ENCODE measurements at places on chromosomes 11 and 22.

DNA sequence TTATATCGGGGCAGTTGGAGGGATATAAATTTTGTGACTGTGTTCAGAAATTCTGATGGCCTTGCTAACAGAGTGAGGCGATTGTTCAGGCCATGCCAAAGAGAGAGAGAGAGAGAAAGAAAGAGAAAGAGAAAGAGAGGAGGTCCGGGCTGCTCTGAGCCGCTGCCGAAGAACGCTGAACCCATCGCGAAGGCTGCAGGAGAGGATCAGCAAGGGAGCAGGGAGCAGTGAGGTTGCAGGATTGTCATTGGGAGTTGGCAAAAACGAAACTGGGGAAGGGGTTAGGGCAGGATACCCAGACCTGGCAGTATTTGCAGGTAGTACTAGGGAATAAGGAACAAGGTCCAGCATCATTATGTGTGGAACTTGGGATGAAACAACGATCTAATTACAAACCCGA lies 537.1 kb downstream of the INSC start:
- DNase-seq: no peak

DNA sequence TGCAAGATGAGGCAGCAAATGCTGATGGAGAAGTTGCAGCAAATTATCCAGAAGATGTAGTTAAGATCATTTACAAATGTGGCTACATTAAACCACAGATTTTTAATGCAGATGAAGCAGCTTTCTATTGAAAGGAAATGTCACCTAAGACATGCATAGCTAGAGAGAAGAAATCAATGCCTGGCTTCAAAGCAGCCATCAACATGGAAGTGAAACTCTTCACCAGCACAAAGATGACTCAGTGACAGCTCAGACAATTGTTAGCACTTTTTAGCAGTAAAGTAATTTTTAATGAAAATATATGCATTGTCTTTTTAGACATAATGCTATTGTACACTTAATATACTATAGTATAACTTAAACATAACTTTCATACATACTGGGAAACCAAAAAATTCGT lies 71.4 kb downstream of the FANCF start:
- DNase-seq: no peak

- no peak for DNase-seq
These were observed 9.4 kb upstream of the TECTA start for GRCh38 chr11:121091492-121092152.

DNA sequence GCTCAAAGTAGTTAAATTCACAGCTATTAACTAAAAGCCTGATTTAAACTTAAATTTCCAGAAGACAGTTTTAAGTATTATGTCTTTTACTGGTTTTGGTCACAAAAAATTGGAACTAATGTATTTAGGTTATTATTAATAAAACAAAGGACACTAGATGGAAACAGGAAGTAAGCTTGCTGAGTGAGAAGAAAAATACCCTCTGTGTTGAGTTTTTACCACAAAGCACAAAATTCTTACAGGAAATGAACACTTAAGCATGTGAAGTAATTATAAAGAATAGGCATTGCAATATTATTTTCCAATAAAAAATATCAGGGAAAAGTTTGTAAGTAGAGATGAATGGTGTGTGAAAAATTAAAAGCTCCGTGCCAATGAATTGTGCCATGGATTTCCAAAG lies 46.3 kb downstream of the PIK3C2A start:
- peak; percentile 67 for DNase-seq

GRCh38 chr11:55263081-55263480 lies 1.1 kb downstream of the TRIM48 start:
- DNase-seq: no peak

DNA sequence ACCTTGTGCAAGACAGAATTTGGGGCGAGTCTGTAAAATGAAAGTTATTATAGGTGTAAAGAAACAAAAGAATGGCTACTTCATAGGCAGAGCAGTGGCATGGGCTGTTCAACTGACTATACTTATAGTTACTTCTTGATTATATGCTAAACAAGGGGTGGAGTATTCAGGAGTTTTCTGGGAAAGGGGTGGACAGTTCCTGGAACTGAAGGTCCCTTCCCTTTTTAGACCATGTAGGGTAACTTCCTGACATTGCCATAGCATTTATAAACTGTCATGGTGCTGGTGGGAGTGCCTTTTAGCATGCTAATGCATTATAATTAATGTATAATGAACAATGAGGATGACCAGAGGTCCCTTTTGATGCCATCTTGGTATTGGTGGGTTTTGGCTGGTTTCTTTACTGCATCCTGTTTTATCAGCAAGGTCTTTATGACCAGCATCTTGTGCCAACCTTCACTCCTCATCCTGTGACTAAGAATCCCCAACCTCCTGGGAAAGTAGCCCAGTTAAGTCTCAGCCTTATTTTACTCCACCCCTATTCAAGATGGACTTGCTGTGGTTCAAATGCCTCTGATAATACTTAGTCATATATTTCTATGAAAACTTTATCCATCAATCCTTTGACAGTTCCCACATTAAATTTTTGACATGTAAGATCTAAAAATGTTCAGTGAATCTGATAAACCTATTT lies 118.6 kb downstream of the ARHGAP42 start:
- DNase-seq: no peak

GRCh38 chr11:124717421-124717785 lies 22.3 kb upstream of the NRGN start:
- DNase-seq: no peak

- no peak for DNase-seq
These were observed 2.5 kb upstream of the NDUFC2 start for GRCh38 chr11:78082146-78082545.

DNA sequence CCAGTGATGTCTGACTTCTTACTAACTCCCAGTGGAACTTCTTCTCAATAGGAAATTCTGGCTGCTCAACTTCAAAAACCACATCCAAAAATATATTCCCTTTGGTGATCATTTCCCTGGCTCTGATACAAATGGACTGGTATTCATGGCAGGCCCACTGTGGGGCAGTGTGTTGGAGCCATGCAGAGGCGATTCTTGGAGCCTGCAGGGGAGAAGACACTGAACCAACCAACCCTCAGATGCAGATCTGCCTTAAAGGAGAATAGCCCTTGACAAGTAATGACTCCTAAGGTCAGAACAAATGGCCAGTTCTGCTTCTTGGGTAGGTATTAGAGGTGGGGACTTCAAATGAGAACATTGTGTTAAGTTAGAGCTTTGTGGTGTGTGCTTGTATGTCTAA lies 12.2 kb downstream of the OR4D9 start:
- DNase-seq: no peak

DNA sequence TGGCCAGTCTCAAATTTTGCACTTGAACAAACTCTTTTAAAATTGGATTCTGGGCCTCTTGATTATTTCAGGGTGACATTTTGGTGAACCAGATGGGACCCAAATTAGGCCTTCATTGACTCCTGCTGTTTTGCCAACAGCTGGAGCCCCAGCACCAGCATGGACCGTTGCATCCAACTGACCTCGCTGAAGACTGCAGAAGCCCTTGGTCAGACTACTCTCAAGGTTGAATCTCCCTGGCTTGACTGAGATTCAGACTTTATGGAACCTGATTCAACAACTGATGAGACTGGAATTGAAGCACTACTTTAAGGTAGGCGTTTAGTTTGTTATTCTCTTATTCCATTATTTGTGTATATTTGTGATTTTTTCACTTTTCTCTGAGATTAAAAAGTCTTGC lies 41.7 kb downstream of the NARS2 start:
- no peak for DNase-seq

- DNase-seq: no peak
These were observed 265.3 kb upstream of the ANO5 start for GRCh38 chr11:21927628-21928027.

GRCh38 chr11:7511401-7511800 lies 2.4 kb upstream of the PPFIBP2 start:
- DNase-seq: peak; percentile 65

DNA sequence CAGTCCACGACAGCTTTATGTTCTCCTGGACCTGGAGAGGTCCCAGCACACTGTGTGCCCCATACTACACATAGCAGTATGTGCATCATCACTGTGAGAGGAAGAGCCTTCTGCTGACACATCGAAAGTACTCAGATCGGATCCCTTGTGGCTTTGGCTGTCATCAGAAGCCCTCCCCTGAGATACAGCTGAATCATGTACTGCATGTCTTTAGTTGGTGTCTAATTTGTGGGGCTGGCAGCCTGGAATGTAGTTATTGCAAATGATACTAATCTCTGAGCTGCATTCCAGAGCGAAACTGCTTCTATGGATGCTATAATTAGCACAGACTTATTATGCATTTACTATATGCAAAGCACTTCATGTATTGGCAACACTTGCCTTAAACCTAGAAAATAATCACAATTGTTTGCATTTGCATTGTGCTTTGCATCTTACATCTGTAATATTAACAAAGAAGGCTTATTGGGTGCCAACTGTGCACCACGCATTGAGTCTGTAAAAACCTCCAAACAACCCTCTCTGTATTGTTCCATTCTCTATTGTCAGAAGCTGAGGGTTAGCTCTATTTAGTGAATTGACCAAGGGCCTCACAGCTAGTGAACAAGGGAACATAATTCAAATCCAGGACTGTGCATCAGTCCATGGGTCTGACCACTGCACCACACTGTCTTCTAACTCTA lies 89.2 kb upstream of the CRTAM start:
- peak; percentile 36 for DNase-seq

DNA sequence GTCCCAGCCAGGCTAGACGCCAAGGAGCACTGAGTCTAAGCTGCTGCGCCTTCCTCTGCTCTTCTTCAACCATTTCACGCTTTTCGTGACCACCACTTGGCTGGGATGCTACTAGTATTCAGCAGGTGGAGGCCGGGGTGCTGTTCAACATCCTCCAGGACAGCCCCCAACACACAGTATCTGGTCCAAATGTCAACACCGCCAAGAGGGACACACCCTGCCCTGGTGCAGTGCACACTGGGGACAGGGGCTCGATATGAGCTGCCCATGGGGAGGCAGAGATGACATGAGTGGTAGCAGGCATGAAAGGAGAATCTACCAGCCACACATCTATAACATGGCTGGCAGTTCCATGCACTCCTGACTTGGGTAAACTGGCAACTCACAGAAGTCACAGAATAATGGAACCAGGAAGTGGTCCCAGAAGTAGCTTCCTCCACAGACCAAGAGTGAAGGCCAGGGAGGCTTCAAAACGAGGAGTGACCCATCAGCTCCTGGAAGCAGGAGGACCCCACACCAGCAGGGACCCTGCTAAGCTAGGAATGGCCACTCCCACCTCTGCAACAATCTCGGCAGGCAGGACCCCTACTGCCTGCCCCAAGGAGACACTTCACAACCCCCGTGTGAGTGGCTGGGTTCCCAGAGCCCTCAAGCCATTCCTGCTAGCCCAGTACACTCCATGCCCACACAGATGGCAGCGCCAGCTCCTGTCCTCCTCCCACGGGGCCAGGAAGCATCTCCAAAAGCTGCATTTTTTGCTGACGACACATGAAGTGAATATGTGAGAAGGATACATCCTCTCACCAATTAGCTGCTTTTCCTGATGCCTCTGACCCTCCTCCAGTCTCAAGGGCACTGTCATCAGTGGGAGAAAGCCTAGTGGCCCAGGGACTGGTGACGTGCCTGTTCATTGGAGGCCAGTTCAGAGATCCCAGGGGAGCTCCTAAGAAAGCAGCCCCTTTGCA lies 78.8 kb downstream of the DGCR2 start:
- DNase-seq: no peak

- DNase-seq: peak; percentile 55
These were observed at the start of gene SSH3 for GRCh38 chr11:67303132-67303834. SSH3 (plus strand) TSS chr11:67303530; CDS start chr11:67303626, 96 bp downstream.

DNA sequence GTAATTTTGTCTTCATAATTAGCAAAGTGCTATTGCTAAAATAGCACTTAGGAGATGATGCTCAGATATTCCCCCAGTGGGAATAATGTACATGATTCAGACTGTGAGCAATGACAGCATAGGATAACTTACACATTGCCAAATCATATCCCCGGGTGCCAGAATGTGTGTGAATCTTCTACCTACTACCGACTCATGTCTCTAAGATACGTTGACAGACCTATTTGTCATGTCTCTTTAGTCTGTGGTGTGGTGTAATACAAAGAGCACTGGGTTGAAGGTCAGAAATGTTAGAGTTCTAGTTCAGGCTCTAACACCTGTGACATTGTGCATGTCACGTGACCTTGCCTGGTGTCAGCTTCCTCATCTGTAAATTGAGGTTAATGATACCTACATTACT lies 31.0 kb upstream of the PICALM start:
- DNase-seq: no peak

DNA sequence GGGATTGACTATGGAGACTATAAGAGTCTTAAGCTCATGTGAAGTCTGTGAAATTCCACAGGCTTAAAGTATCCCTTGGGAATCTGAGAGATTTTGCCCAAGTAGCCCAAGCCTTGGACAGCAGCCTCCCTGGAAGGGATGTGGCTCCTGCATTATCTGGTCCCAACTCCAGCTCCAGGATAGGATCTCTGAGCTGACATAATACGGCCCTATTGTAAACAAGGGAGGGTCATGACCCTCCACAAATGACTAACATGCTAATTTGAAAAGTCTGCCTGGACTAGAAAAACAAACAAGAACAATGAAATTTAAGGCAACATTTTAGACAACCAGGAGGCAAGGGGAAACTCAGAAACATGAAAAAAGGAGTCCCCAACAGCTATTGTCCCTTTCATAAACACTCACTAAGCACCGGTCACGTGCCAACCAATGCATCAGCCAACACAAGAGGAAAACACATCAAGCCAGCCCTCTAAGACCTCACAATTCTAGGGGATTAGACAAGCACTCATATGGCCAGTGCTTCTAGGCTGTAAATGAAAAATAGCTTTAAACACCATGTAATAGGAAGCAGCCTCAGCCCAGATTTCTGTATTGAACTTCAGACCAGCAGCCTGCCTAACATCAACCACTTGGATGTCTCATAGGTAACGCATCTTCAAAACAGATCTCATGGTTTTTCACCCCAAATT lies 101.2 kb upstream of the TIMP3 start:
- DNase-seq: no peak

GRCh38 chr11:17985517-17985916 lies 27.3 kb downstream of the SERGEF start:
- DNase-seq: peak; percentile 17

DNA sequence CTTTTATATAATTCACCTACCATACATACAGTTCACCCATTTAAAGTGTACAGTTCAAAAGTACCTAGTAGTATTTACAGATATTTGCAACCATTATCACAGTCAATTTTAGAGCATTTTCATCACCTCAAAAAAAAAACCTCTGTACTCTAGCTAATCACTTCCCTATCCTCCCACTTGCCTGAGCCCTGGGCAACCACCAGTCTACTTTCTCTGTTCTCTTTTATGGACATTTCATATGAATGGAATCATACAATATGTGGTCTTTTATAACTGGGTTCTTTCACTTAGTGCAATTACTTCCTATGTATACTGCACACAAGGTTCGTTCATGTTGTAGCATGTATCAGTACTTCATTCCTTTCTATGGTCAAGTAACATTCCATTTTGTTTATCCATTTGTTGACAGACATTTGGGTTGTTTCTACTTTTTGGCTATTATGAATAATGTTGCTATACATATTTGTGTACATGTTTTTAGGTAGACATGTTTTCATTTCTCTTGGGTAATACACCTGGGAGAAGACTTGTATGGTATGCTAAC lies 17.8 kb upstream of the NEU3 start:
- DNase-seq: no peak
